Activated T-helper 1 cell treated with Interleukin-2 at 50 U/mL for 16 hours (primary cell): ENCODE measurements at places on chromosomes 6 and 20.

DNA sequence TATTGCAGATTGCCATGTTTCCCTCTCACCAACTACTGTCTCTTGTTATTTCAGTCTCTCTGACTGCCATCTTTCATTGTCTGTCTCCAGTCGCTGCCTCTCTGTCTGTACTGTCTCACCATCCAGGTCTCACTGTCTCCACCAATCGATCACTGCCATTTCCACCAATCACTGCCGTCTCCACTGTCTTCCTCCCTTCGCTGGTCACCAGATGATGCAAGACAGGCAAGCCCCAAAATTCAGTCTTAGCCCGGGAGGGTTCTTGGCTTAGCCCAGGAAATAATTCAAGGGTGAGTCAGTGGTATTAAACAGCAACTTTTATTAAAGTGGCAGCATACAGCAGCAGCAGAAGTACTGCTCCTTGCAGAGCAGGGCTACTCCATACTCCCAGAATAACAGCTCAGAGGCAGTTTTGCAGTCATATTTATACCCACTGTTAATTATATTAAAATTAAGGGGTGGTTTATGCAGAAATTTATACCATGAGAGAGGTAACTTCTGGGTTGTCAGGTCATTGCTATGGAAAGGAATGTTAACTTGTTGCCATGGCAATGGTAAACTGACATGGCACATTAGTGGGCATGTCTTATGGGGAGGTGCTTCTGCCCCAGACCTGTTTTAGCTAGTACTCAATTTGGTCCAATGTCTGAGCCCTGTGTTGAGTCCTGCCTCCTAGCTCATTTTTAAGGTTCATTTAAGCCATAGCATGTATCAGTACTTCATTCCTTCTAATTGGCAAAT is 23.0 kb upstream of the ECHDC1 start:
- DNase-seq, result no peak

GRCh38 chr6:140045116-140045515 is 670.7 kb upstream of the CITED2 start:
- no peak for DNase-seq

DNA sequence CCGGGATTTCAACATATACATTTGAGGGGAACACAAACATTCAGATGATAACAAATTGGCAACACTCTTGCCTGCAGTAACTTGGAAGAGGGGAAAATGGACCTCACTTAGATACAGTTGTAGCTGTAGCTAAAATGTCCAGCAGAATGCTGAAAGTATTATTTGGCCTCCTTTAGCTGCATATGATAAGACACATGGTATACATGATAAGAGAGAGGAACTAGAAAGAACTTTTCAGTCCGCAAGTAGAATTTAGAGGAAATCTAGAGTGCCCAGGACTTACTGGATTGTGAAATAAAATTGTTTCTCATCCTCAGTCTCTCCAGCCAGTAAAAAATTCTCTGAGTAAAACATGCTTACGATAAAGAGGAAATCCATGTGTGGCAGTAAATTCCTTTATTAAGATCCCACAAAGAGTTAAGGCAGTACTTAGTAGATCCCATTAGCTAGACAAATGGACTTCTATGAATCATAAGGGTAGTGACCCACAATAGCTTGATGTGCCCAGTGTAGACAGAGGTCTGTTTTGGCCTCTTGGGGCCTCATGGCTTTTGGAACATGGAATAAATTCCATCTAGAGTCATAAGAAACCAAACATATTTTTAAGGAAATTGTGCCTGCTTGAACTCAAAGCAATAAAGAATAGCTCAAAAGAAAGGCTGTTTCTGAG is 87.9 kb upstream of the RBM24 start:
- DNase-seq, result no peak

DNA sequence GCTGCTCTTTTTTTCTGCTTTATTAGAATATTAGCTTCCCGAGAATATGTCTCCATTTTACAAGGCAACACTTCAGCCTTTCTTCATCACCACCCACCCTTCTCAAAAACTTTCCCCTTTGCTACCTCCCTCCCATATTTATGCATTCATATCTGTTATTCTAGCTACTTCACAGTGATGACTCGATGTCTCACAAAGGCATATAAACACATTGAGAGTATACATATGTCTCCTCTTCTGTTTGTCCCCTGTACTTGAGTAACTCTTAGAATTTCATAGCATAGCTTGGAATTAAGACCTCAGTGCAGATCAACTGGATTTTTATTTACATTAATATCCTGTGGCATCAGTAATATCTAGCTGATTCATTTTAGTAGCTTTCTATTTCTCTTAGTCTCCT is 6.5 kb downstream of the RNF144B start:
- DNase-seq, result no peak

DNA sequence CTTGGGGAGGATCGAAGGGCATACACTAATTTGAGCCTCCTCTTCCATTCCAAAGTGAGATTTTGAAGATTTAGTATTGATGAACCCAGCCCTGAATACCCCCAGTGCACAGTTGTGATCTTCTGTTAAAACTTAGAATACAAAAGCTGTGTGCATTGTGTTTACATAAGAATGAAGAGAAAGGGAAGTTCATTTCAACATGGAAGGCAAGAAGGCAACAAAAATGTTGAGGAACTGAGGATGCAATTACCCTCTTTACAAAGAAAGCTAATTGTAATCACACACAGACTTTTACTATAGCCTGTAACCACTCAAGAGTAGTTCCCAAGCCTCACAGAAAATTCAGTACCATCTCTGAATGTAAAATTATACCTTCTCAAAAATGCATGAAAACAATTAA is 49.3 kb downstream of the GFOD1 start:
- DNase-seq, result no peak

- DNase-seq, result no peak
Observed at GRCh38 chr20:47785311-47785853, at the start of gene SULF2. SULF2 (minus strand) TSS chr20:47785481; CDS start chr20:47757363, 28,118 bp downstream.

DNA sequence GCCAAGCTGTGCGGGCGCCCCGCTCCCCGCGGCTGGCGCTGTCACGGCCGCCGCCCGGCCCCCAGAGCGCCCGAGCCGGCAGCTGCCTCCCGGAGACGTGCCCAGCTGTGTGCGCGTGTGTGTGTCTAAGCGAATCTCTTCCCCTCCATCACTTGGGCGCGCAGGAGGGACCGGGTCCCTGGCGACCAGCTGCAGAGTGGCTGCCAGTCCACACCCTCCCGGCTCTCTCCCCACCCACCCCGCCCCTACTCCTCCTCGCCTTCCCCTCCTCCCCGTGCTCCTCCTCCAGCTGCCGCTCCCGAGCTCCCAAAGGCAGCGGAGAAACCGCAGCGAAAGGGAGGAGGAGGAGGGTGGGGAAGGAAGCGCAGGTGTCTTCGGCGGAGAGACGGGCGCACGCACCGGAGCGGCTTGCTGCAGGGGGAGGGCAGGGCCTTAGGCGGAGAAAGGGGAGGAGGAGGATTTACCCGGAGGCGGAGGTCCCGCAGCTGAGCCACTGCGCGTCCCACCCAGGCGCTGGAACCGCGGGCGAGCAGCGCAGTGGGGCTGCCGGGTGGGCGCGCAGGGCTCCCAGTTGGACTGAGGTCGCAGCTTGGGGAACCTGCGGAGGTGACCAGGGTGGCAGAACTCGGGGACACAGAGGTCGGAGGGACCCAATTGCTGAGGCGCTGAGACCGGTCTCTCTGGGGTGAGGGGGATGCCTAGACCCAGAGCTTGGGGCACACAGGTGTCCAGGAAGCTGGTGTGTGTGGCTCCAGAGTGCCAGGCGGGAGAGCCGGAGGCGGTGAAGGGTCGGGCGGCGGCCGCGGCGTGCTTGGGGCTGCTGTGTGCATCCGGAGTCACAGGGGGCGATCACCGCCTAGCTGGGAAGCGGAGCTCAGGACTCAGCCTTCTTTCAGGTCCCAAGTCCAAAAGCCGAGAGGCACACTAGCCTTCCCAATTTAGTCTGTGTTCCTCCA is at the start of gene HS3ST5:
Gene HS3ST5, minus strand, starts transcription at position 198 of the 956 bp plus-strand sequence. CDS start 280,178 bp downstream, outside the sequence.
- no peak for DNase-seq

DNA sequence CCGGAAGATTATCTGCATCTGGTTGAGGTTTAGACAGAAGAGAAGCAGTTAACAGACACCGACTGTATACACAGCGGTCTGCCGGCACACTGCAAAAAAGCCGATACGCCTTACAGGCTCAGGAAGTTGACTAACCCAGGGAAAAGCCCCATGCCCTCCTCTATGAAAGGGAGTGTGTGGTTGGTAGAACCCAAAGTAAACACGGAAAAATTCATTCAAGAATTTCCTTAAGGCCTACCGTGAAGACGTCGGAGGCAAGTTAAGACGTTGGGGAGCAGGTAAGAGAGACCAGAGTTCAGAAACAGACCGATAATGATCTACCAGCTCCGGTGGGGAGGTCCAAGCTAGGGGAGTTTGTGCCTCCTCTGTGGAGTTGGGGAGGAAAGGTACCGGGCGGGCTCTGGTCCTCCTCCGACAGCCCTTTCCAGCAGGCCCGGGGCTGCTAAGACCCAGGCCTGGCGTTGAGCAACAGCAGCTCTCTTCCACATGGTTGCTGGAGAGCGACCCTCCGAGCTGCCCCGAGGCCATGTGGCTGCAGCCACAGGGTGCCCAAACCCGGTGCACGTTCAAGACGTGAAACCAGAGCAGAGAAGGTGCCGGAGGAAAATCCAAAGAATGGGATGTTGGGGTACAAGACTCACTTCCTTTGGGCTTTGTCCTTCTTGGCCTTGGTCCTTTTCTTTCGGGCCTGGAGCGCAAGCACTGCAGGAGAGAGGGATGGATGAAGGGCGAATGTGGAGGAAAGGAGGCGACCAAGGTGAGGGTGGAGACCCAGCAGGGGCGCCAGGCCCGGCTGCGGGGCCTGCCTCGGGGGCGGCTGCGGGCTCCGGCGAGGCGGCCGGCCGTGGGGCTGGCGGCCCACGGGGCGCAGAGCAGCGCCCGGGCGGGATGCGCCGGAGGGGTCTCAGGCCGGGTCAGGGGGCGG is 809 bp downstream of the SRPK1 start:
- peak; percentile 21 for DNase-seq

GRCh38 chr6:24408719-24409410 is 6.1 kb downstream of the MRS2 start:
- no peak for DNase-seq

- DNase-seq, result no peak
Observed at GRCh38 chr20:16877053-16877554, 128.9 kb downstream of the OTOR start.

DNA sequence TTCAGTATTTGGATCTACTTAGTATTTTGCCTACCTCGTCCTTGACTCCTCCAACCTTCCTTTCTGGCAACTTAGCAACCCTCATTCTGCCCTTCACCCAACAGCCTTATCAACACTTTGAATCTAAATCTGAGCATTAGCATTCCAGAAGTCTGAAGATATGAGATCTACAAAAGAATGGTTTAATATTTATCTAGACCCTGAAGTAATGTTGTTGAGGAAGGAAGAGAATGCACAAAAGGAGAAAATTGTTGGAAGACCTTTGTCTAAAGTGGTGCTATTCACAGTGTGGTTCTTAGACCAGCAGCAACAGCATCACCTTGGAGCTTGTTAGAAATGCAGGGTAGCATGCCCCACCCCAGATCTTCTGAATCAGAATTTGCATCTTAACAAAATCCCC is 198.2 kb upstream of the PLCB4 start:
- DNase-seq, result no peak

GRCh38 chr6:11224966-11225463 is 7.5 kb downstream of the NEDD9 start:
- DNase-seq, result no peak

DNA sequence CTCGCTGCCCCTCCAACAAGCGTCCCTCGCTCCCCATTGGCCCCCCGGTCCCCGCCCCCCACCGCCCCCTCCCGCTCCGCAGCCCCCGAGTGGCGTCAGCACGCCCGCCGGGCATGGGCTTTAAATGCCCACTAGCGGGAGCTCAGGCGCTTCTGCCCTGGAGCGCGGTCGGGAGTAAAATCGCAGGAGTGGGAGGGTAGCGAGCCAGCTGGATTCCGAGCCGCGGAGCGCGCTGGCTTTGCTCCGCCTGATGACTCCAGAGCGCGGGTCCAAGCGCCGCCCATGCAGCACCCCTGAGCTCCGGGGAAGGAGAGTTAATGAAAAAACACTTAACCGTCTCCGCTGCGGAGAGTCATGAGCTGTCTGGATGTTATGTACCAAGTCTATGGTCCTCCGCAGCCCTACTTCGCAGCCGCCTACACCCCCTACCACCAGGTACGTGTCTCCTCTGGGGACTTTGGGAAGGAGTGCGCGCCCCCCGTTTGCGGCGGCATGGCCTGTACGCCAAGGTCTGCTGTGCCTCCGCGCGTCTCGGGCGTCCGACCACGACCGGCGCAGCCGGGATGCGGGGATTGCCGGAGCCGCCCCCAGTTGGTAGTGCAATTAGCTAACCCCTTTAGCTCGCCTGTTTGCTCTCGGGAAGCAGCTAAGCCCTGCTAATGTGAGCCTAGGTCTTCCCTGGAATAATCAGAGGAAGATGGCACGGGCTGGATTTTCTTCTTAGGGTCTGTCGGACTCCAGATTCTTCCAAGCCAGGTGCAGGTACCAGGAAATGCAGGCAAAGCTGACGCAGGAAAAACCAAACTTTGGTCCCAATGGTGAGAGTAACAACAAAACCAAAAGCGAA is at the start of gene VGLL2:
Gene VGLL2, plus strand, starts transcription at position 149 of the 847 bp plus-strand sequence. Its CDS starts 206 bp downstream, at position 355.
- DNase-seq, result no peak

- no peak for DNase-seq
Observed at GRCh38 chr6:157403686-157404051, 22.7 kb downstream of the ZDHHC14 start.

GRCh38 chr6:164640956-164641355 is 668.4 kb downstream of the C6orf118 start:
- no peak for DNase-seq

DNA sequence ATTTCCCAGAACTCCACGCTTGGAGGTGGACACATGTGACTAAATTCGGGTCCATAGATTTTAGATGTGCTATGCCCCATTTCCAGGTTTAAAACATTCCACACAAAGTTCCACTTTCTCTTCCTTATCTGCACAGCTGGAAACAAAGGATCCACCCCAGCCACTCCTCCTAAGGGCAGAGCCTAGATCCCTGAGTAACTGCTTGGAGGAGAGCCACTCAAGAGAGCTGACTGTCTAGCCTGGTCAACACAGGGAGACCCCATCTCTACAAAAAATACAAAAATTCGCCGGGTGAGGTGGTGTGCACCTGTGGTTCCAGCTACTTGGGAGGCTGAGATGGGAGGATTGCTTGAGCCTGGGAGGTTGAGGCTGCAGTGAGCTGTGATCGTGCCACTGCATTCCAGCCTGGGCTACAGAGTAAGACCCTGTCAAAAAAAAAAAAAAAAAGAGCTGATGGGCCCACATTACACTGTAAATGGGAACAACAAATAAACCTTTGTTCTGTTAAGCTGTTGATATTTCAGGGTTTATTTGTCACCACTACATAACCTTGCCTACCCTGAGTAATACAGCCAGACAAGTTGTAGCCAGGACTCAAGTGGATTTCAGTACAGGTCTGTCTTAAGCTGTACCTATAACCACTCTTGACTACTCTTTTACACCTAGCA is 25.8 kb upstream of the SNRPC start:
- DNase-seq, result no peak

- DNase-seq, result no peak
Observed at GRCh38 chr20:35893942-35894341, 60.4 kb downstream of the SCAND1 start.

DNA sequence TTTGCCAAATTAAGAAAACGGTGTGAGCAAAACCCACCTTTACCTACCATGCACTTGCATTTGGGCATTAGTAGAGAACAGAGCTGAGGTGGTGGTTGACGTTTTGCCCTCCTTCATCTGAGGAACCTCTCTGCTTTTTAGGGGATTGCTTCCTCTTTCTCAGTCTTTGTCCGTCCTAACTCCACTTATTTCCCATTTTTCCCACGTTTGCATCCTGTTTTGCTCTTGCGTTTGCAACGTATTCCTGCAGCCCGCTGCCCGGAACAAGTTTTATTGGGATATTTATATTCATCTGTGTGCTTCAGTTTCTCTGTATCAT is 374 bp upstream of the SERINC1 start:
- DNase-seq, result no peak

GRCh38 chr6:166556863-166557322 is 29.6 kb downstream of the RAMACL start:
- no peak for DNase-seq
